ENCODE measurements at places on chromosomes 11 and 22. TPM values are rescaled to one million over a fixed set of nuclear protein-coding genes. Genes with fewer than 3 reads are reported as not detected.

Gene MYBPC3
- total RNA-seq = not detected

Gene OR8B8
- total RNA-seq = not detected

Gene E2F8
- 2.1 TPM for total RNA-seq

Gene CALCB
- total RNA-seq = not detected

Gene KCNJ11
- 0.23 TPM for total RNA-seq

Gene PKP3
- total RNA-seq = 520 TPM

Gene HOATZ
- total RNA-seq = not detected

Gene GP1BB
- 15.0 TPM for total RNA-seq

Gene CDC42BPG
- 15.9 TPM for total RNA-seq

Gene DEUP1
- not detected for total RNA-seq

Gene HTR3B
- total RNA-seq = not detected

Gene SCUBE1
- not detected for total RNA-seq

Gene APLP2
- total RNA-seq = 450 TPM

Gene PRG3
- not detected for total RNA-seq

Gene NXPE4
- not detected for total RNA-seq

Gene VPREB1
- total RNA-seq = not detected

Gene TCN1
- total RNA-seq = 20.5 TPM

Gene GVQW3
- 0.28 TPM for total RNA-seq

Gene TRIM49
- not detected for total RNA-seq

Gene SNX19
- 48.3 TPM for total RNA-seq

Gene CHRNA10
- total RNA-seq = not detected

Gene PRAME
- total RNA-seq = not detected

Data from airway epithelial cell (primary cell).